Endodermal cell (in vitro differentiated cells): ENCODE measurements at places on chromosomes 13 and 19. TPM values are rescaled to one million over a fixed set of nuclear protein-coding genes. Genes with fewer than 3 reads are reported as not detected.

- H3K27ac ChIP-seq: no peak overlapping the region
- H3K4me1 ChIP-seq: peaks cover 3% of the 10 kb centered on the region
- peak; percentile 16 for DNase-seq
- H3K36me3 ChIP-seq: no peaks in the 10 kb centered on the region
- peaks cover 58% of the 10 kb centered on the region for H3K27me3 ChIP-seq
These were observed 159.0 kb downstream of the USP12 start for GRCh38 chr13:27012482-27013197.

Gene EBI3
- total RNA-seq: 0.77 TPM in 1 of 2 replicates, not detected in the other

DNA sequence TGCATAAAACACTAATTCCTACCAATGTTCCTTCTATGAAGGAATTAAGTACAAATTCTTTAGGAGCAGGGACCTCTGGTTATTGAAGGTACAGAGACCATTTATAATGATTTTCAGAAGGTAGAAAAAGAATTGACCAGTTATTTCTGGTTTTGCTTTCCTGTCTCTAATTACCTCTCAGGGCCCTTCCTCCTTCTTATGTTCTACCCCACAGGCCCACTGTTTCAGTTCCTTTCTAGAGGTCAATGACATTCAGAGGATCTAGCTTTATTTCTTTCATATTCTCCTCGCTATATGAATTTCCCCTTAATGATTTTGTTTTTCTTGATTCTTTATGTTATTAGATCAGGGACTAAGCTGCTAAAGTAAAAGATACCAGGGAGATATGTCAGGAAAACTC is 345.0 kb upstream of the SPRY2 start:
- H3K4me3 ChIP-seq: no peak overlapping the region
- H3K27ac ChIP-seq: no peak overlapping the region
- H3K27me3 ChIP-seq: no peaks in the 10 kb centered on the region
- DNase-seq: no peak

Gene ZNF845
- 11.9 to 24.3 TPM (median 23.1 TPM) in 3 replicates for total RNA-seq

GRCh38 chr19:30091456-30091855 is 149.4 kb downstream of the URI1 start:
- H3K27ac ChIP-seq: no peak overlapping the region
- no peak overlapping the region for H3K4me3 ChIP-seq
- H3K4me1 ChIP-seq: no peaks in the 10 kb centered on the region
- H3K36me3 ChIP-seq: no peaks in the 10 kb centered on the region

GRCh38 chr13:74931698-74932433 is 550.1 kb downstream of the TBC1D4 start:
- no peak overlapping the region for H3K4me3 ChIP-seq
- no peaks in the 10 kb centered on the region for H3K27me3 ChIP-seq
- DNase-seq: no peak
- no peak overlapping the region for H3K27ac ChIP-seq

Gene IGFL3
- 0.38 and 0.88 TPM in 2 replicates for total RNA-seq

GRCh38 chr13:44434766-44435141 is 61.1 kb downstream of the SERP2 start:
- no peaks in the 10 kb centered on the region for H3K27me3 ChIP-seq
- H3K4me1 ChIP-seq: peaks cover 7% of the 10 kb centered on the region
- peaks cover 25% of the 10 kb centered on the region for H3K36me3 ChIP-seq
- DNase-seq: no peak
- H3K27ac ChIP-seq: no peak overlapping the region

Gene CLEC11A
- total RNA-seq: 5.8 to 6.2 TPM (median 6.0 TPM) in 3 replicates

Gene RAB3D
- total RNA-seq: 40.4 to 46.7 TPM (median 43.2 TPM) in 3 replicates

Gene SPTBN4
- total RNA-seq: 1.2 to 2.0 TPM (median 1.6 TPM) in 3 replicates

GRCh38 chr13:93227878-93228642 is 1.5 kb downstream of the GPC6 start:
- H3K4me3 ChIP-seq: peak overlapping the region; percentile 99
- peak overlapping the region; percentile 65 for H3K27ac ChIP-seq
- H3K4me1 ChIP-seq: peaks cover 18% of the 10 kb centered on the region
- peaks cover 27% of the 10 kb centered on the region for H3K36me3 ChIP-seq
- no peaks in the 10 kb centered on the region for H3K27me3 ChIP-seq
